ENCODE measurements at places on chromosomes 4 and X.

DNA sequence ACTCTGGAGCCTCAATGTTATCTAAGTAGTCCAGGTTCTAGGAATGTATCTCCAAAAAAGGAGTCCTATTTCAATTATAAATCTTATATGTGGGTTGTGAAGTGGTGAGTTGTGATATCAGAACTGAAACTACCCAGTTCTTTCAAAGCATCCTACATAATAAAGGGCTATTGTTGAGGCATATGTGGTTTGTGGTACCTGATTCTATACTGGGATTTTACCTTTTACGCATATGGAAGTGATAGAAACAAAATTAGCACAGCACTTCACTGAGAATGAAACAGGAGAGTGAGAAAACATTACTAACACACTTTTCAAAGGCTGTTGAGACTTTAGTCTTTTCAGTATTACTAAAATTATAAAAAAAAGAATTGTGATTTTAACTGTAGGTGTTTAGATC is 417.7 kb upstream of the GALNT7 start:
- no peak for DNase-seq

DNA sequence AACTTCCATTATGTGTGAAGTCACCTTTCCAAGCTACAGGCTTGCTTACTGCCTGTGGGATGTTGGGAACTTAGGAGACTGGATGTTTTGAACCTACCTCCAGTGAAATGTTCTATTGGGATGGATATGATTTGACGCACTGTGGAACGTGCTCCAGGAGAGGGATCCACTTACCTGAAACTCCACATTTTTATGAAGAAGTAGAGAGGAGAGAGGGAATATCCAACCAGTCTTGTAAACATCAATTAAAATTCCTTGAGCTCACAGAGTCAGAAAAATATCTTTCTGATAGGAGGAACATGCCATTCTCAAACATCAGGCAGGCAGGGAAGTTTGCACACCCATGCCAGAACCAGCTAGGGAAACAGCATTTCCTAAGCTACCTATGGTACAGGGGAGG is 91.1 kb upstream of the MAOA start:
- no peak for DNase-seq

DNA sequence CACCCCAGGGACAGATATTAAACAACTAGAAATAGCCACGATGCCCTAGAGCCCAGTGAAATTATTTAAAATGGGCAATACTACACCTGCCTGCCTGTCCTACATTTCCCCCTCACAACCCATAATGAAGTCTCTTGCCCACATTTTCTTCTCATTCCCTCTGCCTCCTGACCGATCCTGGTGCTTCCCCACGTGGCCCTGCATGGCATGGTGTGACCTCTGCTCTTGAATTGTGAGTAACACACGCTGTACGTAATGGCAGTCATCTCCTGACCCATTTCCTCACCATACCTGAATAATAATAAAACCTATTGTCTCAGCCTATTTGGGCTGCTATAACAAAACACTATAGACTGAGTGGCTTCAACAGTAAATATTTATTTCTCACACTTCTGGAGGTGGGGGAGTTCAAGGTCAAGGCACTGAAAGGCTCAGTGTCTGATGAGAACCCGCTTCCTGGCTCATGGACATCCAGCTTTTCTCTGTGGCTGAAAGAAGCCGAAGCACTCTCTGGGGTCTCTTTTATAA is 77.0 kb upstream of the ENPP6 start:
- no peak for DNase-seq

- DNase-seq = no peak
These were observed 587 bp downstream of the CD99 start for GRCh38 chrX:2691543-2692220.

- DNase-seq = no peak
These were observed 45.4 kb downstream of the UGT2A3 start for GRCh38 chr4:68905939-68906779.

DNA sequence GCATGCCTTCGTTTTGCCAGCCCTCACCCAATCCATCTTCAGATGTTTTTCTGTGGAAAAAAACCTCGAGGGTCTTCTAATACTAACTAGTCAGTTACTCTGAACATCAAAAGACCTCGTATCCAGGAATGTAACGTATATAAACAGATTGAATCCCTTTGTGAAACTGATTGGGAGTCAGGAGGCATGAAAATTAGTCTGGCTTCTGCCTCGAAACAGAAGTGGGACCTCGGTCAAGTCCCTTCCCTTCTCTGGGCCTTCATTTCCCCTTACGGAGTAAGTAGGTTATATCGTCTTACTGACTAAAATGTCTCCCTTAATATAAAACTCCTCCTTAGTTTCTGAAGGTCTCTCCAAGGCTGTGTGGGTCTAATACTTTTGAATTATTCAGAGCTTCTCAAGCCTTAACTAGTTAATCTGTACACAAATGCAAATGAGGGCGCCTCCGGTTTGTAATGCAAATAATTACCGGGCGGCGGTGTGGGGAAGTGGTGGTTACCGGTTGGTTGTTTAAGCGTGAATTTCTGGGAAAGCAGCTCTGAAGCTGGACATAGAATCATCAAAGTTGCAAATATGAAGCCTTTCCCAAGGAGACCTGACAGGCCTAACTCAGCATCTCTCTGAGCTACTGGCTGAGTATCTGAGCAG is 11.4 kb upstream of the NKRF start:
- no peak for DNase-seq

GRCh38 chr4:74123065-74123728 is 24.2 kb upstream of the CXCL2 start:
- peak; percentile 81 for DNase-seq

DNA sequence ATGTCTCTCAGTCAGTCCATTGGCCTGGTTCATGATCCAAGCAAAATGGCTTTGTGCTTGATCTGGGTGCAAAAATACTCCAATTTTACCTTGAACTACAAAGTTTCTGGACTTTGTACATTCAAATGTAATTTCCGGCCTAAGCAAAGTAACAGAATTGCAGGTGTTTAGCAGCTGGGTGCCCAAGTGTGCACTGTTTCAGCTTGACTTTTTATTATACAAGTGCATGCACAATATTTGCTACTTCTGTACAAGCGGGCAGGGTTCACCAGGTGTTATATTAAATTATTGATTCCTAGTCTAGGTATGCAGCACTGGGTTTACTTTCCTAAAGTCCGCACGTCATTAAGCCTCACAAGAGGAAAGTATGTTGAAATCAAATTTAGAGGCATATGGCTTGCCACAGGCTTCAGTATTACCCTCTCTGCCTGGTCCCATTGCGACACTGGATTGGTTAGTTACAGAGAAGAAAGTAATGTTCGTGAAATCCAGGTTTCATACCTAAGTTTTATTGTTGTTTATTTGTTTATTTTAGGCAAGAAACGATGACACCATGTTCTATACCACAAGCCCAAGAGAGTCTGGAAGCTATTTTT is 376.9 kb upstream of the CTSO start:
- DNase-seq = no peak

DNA sequence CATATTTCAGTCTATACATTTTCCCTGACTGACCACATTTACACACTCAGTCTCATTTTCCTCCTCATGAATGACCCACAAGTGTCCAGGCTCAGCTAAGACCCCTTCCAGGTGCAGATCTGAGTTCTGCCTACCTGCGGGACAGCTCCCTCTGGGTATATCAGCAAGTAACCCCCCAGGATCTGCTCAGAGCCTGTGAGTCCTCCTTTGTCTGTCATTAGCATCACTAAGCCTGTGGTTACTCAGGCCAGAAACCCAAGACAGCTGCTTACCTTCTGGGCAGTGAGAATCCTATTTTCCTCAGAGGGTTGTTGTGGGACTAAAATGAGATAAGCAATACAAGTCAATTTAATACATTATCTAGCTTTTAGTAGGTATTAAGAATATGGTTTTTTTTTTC is 487.6 kb upstream of the BOD1L1 start:
- no peak for DNase-seq

GRCh38 chrX:87409113-87409841 is 108.3 kb upstream of the KLHL4 start:
- DNase-seq = no peak

GRCh38 chr4:181301735-181302710 is 941.2 kb upstream of the TENM3 start:
- no peak for DNase-seq

DNA sequence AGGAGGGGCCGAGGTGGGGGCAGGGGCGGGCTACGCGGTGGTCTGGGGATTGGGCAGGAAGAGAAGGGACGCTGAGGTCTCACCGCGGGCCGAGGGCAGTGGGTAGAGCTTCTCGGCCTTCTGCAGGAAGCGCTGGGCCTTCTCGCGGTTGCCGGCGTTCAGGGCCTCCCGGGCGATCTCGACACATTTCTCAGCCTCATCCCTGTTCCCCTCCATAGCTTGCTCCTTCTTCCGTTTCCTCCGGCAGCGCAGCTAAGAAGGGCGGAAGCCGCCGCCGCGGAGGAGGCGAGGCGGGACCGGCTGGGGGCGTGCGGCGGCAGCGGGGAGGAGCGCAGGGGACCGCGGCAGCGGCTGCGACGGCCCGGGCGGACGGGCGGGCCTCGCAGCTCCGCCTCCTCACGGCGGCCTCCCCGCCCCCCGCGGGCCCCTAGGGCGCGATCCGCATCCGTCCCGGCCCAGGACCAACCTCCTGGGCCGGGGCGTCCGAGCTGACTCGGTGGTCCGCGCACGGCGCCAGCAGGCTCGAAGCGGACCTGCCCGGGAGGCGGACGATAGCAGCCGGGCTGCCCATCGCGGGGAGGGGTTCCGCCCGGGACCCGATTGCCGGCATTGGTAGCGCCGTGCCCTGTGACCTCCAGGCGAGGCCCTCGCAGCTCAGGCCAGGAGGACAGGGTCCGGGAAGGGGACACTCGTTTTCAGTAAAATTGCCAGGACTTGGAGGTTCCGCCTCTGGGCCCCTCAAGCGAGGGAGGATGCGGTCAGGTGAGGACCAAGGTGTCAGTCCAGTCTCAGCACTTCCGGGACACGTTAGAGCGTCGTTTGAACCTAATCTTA is at the start of gene DNAJB14:
TSS of gene DNAJB14 (minus strand) at position 263 of the 834 bp plus-strand sequence. CDS start at position 216, 47 bp downstream.
- DNase-seq = no peak

DNA sequence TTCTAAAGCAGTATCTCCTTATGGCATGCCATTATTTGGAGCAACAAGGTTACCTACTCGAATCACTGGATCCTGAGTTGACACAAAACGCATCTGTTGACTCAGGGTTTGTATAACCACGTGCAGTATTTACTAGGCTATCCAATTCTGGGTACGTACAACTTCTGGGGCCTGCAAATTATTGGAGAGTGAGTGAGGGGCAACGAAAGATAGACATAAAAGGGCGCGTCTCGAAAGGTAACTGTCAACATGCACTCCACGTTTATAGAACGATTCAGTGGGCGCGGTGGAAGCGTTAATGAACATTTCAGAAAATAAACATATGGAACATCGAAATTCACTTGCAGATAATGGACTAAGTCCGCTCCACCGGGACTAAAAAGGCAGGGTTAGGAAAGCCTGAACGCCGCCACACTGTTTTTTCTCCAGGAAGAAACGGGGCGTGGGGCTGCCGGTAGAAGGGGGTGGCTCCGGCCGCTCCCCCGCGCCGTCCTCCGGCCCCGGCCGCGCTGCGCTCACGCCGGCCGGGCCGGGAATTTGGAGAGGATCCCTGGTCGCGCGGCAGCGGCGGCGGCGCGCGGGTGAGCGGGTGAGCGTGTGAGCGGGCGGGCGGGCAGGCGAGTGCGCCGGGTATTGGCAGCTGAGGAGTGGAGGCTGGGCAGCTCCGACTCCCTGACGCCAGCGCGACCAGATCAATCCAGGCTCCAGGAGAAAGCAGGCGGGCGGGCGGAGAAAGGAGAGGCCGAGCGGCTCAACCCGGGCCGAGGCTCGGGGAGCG is at the start of gene SMAD1:
TSS of gene SMAD1 (plus strand) at position 690 of the 778 bp plus-strand sequence. CDS start 32,761 bp downstream, outside the sequence.
- peak; percentile 43 for DNase-seq

GRCh38 chr4:121791481-121791880 is 9.6 kb upstream of the EXOSC9 start:
- DNase-seq = peak; percentile 69

GRCh38 chrX:71291381-71291780 is 7.9 kb downstream of the NONO start:
- DNase-seq = no peak

DNA sequence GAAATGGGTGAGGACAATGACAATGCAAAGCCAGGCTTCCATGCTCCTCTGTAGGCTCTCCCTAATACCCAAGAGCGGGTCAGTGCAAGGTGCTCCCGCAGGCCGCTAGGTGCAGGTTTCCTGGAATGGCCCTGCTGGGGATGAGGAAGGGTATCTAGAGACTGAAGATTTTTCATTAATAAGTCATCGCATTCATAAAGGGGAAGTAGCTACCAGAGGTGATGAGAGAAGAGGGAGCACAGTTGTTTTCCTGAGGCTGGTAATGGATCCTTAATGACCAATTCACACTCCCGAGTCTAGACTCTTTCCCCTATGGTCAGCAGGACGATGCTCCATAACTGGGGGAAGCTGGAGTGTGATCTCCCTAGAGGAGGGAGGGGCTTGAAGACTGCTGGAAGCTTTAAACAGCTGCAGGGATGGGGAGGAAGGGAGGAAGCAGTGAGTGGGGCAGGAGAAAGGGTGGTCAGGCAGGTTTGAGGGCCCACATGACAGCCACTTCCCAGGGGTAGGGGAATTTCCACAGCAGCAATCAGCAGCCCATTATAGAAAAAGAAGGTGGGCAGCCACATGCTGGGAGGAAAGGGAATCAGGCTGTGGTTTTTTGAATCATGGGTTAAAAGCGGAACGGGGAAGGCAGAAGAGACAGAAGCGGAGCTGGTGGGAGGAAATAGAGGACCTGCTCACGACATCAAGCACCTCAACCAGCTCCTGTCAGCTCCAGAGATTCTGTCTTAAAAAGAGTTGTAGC is 10.2 kb upstream of the ATP6AP2 start:
- no peak for DNase-seq

DNA sequence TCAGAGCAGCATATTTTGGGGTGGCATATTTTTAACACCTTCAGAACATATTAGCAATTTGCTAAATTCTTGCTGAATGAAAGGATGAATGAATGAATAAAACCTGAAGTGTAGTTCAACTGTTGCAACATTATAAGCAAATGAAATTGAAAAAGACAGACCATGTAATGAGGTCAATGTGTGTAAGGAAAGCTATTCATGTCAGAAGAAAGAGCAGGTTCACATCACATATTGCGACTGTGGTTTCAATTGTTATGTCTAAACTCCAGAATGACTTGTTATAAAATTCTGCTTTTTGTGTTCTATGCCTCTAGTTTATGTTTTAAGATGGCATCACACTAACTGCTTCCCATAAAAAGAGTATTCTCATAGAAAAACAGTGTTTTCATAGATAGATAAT is 32.9 kb upstream of the DSPP start:
- DNase-seq = no peak

DNA sequence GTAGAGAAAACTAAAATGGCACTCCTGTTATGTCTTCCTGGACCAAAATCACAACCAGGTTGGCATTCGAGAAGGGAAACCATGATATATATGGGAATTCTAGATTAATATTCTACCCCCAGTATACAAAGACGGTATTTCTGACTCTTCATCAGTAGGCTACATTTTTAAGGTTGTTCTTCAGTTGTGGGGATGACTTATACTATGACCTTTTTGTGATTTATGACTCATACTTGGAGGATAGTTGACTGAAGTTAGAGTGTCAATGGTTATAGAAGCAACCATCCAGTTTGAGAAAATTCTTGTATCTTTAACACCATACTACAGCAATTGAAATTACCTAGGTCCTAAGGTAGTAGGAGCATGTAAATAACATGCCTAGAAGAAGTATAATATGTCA is 49.8 kb upstream of the CYSLTR1 start:
- DNase-seq = no peak

Measured in GM04503 (cell line).